DMS79 treated with DMSO at 0.1 percent for 48 hours (cell line): ENCODE measurements at places on chromosomes 11 and 22.

DNA sequence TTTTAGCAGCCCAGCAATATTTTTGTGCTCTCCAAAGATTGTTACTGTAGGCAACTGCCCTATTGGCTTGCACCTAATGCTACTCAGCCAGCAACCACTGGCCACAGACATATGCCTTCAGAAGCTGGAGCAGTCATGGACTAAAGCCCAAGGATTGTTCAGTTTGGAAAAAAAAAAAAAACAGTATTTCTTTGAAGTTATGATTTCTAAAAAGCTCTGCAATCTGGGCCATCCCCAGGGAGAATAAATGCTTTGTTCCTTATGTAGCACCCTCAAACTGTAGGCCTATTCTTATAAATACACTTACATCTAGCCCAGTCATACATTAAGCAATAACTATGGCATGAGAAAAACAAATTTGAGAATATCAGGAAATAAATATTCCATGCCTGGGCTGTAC, 2190.5 kb upstream of the RAG2 start:
- no peak for DNase-seq

DNA sequence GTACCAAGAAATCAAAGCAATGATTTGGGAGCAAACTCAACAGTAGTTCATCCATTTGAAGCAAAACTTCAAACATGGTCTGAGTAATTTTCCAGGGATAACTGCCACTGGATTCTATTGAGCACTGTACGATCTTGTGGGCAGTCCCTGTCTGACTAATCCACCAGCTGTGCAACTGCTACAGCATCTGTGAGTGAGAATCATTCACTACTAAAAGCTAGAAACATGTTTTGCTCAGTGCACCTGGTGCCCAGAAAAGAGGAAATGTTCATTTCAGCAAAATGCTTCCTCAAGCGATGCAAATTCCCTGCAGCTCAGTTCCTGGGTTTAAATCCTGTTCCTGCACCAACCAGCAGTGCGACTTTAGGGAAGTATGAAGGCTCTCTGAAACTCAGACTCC, 1077.9 kb downstream of the DLG2 start:
- no peak for DNase-seq

DNA sequence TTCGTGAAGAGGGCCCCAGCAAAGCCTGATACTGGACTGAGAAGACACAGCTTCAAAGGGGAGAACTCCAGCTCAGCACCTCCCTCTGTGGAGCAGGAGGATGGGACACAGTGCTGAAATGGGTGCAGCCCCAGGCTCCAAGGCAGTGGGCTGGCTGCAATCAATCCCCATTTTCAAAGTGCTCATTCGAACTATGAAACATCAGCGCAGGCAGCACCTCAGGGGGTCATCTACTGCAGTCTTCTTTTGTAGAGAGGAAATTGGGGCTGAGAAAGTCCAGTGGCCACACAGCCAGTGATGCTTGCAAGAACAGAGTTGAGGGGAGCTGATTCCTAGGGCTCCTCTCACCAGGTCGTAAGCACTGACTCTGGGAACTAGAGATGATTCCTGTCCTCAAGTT, 25.1 kb downstream of the OPCML start:
- DNase-seq, result no peak

DNA sequence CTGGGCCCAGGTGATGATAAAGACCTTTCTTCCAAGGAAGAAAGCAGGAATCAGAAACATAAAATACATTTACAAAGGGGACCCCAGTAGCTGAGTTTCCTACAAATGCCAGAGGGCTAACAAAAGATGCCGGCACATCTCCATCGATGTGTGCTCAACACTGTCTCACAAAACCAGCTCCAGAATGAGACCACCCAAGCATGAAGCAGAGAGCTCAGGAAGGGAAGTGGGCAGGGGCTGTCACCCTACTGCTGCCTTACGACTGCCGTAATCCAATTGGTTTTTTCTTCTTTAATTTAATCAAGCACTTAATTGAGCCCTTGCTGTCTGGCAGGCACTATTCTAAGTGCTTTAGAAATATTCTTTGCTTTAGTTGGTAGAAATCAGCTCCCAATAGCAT, 26.1 kb downstream of the SMCO4 start:
- DNase-seq, result peak; percentile 82

DNA sequence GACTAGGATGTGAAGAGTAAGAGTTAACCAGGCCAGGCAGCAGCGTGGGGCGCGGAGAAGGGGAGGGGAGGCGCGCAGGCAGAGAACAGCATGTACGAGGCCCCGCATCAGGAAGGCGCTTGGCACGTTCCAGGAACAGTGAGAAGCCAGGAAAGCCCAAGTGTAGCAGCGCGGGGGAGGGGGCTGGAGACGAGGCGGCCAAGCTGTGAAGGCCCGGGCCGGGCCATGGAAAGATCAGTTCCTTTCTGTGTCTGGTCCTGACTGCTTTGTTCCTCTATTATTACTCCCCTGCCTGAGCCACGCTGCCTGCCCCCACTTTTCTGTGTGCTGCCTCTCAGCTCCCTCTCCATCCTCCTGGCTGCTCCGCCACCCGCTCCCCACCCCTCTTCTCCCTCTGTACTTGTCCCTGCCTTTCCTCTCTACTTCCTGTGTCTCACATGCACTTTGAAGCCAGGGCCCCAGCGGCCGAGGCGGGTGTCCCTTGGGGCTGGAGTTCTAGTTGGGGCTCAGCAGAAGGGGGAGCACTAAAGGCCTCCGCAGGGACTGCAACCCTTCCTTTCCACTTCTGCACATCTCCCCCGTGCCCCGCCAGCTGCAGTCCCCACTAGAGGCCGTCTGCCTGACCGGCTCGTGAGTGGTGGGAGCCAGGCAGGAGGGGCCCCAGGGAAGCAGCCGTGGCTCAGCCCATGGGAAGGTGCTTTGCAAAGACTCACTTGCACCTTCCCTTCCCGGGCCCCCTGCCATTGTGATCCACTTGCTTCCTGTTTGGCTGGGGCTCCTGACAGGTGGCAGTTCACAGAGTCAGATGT, 63.7 kb downstream of the PRDM11 start:
- DNase-seq, result no peak

DNA sequence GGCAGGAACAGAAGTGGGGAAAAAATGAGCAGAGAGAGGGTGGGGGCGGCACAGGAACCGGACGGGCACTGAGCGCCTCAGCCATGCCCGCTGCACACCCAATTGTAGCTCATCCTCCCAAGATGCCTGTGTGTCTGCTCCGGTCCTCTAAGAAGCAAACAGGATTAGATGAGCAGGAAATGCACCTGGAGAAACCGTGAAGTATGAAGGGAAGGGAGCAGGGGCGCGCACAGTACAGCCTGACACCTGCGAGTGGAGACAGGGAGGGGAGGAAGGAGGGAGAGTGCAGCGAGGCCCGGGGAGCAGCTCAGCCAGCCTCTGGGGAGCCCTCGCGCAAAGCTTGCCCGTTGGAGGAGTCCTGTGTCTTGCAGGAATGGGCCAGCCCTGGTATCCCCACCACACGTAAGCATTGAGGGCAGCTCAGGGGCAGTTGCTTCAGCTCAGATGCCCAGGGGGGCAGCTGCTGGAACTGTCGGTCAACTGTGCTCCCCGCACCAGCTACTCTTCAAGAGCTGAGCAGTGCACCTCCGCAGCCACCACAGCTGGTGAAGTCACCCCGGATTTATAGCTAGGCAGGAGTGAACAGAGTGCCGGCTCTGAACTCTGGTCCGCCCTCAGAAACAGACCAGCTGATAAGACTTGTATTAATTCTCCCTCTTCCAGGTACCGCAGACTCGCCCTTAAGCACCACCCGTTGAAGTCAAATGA, 7.0 kb downstream of the DNAJB13 start:
- DNase-seq, result peak; percentile 89

GRCh38 chr11:72524711-72525110, 90.4 kb upstream of the CLPB start:
- no peak for DNase-seq

DNA sequence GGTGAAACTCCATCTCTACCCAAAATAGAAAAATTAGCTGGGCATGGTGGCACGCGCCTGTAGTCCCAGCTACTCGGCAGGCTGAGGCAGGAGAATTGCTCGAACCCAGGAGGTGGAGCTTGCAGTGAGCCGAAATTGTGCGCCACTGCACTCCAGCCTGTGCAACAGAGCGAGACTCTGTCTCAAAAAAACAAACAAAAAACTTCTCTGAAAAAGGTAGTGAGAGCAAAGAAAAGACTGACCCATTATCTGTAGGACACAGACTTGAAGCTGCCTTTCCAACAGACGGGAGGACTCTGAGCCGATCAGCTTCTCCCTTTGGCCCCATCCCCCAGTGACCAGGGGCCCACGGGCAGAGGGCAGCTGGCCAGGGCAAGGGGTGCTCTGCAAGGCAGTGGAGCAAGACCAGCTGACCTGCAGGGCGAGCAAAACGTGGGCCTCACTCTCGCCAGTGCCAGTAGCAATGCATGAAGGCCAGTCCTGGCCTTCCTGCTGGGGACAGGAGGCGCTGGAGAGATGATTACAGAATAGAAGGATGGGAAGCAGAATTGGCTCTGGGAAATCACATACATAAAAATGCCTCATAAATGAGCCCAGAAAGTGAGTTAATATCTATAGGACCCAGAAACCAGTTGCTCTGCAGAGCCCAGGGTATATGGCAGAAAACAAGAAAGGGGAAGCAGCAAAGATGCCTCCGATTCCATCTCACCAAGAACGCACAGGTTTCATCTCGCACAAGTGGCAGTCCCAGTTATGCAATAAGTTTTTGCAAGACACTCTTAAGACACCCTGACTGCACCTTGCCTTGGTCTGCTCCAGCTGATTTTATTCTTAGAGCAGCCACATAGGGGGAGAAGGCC, 2.8 kb downstream of the EHD1 start:
- DNase-seq, result no peak

DNA sequence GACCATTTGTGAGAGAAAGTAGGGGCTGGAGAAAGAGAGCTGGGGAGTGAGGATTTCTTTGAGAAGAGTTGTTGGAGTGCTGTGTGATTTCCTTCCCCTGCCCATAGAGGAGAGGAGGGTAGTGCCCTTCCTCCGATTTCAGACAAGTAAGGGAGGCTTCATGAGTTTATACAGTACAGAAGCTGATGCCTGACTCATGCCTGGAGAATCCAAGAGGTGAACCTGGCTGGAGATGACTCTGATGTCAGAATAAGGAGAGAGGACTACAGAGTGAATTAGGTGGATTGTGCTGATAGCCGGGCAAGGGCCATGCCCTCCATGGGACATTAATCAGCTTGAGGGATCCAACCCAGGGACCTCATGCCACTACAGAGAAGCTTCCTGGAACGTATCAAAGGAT, 91.6 kb downstream of the FAR1 start:
- no peak for DNase-seq

GRCh38 chr11:11580012-11580411, 41.8 kb downstream of the GALNT18 start:
- no peak for DNase-seq

- DNase-seq, result no peak
Measured at GRCh38 chr11:74004759-74005615, 3.9 kb downstream of the UCP3 start.

DNA sequence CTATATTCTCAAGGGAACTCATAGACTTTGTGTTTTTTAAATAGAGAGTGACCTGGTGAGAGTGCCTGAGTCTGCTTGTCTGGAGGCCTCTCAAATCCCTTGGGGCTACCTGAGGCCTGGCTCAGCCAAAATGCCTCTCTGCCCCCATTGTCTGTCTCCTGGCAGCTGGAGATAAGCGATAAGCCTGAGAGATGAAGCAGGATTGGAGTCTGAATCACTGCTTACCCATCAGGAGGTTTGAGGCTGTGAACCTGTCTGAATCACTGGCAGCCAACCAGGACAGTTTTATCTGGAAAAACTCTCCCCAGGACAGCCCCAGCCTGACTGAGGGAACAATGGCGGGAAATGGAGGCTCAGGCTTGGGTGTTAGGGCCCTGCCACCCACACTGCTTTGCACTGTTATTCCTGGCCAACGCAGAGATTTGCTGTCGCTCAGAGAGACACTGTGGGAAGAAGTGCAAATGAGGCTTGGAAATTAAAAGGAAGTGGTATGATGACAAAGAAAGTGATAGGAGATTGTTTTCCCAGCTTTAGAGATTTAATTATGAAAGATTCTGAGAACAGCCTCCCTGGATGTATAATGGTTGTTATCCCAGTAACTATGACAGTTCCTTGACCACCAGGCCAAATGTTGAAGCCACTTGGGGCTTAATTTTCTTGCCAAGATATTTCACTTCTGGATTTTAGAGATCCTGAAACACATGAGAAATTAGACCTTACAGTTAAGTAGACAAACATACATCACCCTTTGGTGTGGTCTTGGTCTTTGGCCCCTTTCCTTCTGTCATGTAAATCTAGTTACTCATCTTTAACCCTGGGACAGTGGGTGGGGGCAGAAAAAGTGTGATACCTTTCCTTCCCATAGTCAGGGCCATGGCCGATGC, 102.1 kb downstream of the RASSF10 start:
- DNase-seq, result no peak

- no peak for DNase-seq
Measured at GRCh38 chr11:13040969-13041561, 31.9 kb downstream of the RASSF10 start.

DNA sequence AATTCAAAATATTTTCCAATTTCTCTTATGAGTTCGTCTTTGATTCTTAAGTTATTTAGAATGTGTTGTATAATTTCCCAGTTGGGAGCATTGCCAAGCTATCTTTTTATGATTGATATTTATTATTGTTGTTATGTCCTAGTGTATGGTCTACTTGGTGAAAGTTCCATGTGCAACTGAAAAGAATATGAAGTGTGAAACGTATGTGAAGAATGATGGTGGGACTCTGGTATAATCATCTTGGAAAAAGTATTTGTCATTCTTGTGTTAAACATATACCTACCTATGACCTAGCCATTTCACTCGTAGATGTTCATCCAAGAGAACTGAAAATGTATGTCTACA, 12.0 kb upstream of the GNB1L start:
- no peak for DNase-seq

DNA sequence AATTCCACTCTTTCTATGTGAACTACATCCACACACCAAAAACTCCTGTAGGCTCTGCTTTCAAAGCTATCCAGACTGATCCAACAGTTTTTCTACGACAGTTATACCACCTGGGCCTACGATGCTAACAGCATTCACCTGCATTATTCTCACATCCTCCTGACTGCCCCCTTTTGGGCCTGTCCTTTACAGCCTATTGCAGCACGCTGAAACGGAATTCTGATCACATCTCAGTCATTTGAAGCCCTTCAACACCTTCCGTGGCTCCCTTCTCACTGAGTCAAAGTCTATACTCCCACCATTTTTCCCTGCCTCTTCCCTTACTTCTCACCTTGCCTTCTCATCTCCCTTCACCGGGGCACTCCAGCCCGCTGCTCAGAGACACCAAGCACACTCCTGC, 791.3 kb upstream of the KIRREL3 start:
- no peak for DNase-seq

- DNase-seq, result peak; percentile 11
Measured at GRCh38 chr11:66068923-66069714, 953 bp upstream of the PACS1 start.
